ENCODE measurements at places on chromosomes 3 and 15. TPM values are rescaled to one million over a fixed set of nuclear protein-coding genes. Genes with fewer than 3 reads are reported as not detected.

- DNase-seq = no peak
Measured at GRCh38 chr3:151327571-151328198, 1.7 kb downstream of the P2RY13 start.

The HGD gene
- not detected for total RNA-seq

The DAZL gene
- not detected for total RNA-seq

DNA sequence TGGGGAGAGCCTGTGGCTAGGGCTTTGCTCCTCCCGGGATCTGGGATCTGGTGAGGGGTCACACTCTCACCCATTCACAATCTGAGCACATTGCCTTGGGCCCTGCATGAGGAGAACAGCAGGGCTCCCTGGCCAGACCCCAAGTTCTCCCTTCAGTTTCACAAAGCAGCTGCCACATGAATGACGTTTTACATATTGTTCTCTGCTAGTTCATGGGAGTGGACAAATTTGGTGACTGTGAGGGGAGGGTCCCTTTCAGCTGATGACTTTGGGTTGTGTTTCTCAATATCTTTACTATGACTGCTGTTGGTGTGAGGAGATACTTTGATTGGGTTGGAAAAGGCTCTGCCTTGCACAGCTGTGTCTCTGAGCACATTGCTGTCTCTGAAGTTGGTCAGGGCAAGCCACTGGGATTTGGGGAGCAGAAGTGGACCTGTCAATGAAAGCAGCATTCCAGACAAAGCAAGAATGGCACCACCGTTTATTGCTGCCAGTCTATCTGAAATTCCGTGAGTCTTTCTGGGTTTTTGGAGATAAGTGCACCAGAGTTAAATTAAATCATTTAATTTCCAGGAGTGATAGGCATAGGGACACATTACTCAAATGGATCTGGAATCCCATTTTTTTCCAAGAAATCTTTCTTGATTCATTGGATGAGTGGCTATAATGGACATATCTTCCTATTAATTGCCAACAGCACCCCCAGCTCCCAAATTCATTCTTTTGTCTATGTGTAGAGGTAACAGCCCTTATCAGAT, 10.3 kb downstream of the TIMP4 start:
- DNase-seq = no peak

DNA sequence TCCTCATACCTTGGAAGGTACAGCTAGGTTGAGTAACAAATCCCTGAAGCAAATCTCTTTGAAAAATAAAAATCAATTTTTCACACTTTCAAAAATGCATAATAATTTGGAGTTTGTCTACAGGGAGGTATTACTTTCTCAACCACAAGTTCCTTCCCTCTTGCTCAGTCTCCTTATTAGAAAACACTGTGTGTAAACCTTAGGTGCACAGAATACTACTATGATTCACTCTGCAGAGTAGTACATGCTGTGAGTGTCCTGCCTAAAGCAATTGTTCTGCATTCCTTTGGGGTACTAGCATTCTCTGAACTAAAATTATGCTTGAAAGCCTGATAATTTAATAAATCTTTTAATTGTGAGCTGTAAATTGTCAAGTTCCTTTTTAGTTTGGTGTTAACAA, 115.9 kb upstream of the EPHA3 start:
- DNase-seq = no peak

GRCh38 chr3:37174532-37175126, at the start of gene LRRFIP2:
LRRFIP2 (minus strand) TSS chr3:37174582; CDS start chr3:37148983, 25,599 bp downstream.
- DNase-seq = no peak

The B3GNT5 gene
- total RNA-seq = 9.7 TPM

The P4HTM gene
- total RNA-seq = 56.4 TPM
